ENCODE measurements at places on chromosomes 1 and 21. TPM values are rescaled to one million over a fixed set of nuclear protein-coding genes. Genes with fewer than 3 reads are reported as not detected.
A peak's percentile ranks its signal among the peaks of the same experiment; 100 is the strongest.

DNA sequence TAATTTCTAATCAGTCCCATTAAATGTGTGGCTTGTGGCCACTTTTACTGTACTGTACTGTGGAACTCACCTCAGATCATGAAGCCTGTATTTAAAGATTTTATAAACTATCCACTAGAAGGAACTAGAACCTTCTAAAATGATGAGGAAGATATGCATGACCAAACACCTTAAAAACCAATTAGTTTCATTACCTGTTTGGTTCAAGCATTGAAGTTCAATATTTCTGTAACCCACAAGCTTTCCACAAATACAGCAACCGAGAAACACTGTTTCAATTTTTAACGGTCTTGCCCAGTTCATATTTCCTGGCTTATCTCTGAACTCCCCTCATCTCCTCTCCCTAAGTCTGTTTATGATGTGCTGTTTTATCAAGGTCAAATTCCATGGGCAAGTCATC is 264.3 kb upstream of the PLD5 start:
- no peak overlapping the region for H3K4me3 ChIP-seq
- no peak for DNase-seq
- no peaks in the 10 kb centered on the region for H3K27me3 ChIP-seq
- H3K4me1 ChIP-seq: no peaks in the 10 kb centered on the region

IL22RA1 gene
- total RNA-seq: 0.11 TPM

DNA sequence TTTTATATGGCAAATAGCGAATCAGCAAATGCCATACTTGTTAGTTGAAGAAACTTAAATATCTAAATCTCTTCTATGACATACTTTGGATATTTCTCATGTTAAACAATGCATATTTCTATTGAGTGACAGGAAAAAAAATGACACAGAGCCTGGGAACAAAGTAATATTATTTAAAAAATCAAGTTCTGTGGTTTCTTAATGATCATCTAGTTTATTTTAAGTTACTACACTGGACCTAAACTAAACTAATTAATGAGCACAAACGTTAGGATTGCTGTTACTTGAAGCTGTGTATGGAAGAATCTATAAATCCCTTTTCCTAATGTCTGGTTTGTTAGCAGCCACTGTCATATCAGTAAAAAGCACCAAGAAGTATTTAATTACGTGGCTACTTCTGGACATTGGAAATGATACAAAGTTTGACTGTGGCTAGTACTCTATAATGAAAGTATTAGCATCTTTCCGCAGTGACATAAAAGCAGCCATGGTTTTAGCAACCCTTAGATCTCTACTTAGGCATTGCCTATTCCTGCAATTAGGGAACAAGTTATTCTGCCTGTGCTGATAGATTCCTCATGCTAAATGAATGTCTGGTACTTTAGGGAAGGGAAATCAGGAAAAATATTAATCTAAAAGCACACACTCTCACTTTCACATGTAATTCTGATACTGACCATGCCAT is 981.7 kb upstream of the B3GALT2 start:
- H3K27me3 ChIP-seq: no peaks in the 10 kb centered on the region
- no peaks in the 10 kb centered on the region for H3K4me1 ChIP-seq
- no peak overlapping the region for H3K27ac ChIP-seq
- no peak for DNase-seq
- H3K4me3 ChIP-seq: no peak overlapping the region

LORICRIN gene
- not detected for total RNA-seq

GRCh38 chr1:153506831-153507413 is 28.9 kb downstream of the S100A6 start:
- no peak overlapping the region for H3K27ac ChIP-seq
- peak; percentile 97 for DNase-seq
- no peaks in the 10 kb centered on the region for H3K4me1 ChIP-seq
- no peak overlapping the region for H3K4me3 ChIP-seq
